ENCODE measurements at places on chromosomes 4 and X.

GRCh38 chr4:151165205-151166000 lies 66.0 kb downstream of the RPS3A start:
- no peak for DNase-seq

DNA sequence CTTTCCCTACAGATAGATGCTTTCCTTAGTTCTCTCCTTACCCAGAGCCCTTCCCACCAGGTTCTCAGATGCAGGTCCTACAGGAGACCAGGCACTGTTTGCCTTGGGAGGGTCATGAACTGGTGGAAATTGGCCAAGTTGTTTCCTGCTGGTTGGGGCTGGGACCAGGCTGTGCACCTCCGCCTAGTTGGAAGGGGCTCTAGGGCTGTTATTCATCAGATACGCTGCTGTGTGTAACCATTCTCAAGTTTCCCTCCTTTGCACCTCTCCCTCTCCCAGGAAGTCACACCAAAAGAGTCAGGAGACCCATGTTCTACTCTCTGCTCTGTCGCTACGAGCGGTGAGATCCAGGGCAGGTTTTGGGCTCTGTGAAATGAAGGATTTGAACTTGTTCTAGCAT lies 11.9 kb upstream of the VSIG1 start:
- DNase-seq: no peak

GRCh38 chrX:153582896-153583295 lies 16.0 kb downstream of the CCNQ start:
- DNase-seq: peak; percentile 35

DNA sequence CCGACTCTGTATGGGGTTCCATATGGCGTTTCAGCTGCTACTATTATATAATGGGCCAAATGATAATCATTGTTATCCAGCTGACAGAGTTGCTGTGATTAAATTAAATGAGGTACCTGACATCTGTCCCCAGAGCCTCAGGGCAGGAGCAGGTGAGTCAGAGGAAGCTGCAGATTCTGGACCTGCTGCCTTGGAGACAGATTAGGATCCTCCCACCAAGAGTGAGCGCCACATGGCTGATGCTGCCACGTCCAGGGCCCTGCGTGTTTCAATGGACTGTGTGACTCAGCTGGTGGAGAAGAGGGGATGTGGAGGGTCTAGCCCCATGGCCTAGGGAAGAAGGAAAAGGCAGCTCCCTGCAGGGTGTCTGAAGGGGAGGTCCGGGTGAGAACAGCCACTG lies 28.3 kb upstream of the UXT start:
- DNase-seq: no peak

DNA sequence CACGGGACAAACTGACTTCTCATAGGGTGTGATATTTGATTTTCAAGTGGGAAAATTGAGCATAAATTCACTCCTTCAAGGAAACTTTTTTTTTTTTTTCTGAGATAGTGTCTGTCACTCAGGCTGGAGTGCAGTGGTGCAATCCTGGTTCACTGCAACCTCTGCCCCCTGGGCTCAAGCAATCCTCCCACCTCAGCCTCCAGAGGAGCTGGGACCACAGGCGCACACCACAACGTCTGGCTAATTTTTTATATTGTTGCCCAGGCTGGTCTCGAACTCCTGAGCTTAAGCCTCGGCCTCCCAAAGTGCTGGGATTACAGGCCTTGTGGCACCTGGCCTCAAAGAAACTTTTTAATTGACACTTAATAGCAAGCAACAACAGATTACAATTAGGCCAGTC lies 13.8 kb downstream of the CLDN34 start:
- DNase-seq: no peak

- DNase-seq: no peak
These were observed 5.6 kb upstream of the STPG2 start for GRCh38 chr4:98148856-98149255.

DNA sequence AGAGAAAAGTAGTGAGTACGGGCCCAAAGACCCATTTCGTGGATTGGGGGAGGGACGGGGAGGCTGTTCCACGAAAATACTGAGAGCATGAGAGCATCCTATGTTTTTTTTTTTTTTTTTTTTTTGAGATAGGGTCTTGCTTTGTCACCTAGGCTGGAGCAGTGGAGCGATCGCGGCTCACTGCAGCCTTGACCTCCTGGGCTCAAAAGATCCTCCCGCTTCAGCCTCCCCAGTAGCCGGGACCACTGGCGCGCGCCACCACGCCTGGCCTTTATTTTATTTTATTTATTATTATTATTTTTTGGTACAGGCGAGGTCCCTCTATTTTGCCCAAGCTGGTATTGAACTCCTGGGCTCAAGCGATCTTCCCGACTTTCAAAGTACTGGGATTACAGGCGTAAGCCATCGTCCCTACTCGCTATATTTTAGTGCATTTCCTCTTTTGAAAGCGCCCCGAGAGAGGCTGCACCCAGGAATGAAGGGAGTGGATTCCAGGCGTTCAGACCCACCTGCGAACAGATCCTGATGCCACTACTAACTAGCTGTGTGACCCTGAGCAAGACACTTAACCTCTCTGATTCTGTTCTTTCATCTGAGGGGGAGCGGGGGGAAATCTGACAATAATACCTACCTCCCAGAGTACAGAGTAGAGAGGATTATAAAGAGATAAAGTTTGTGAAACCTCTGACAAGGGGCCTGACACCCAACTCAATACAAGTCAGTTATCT lies 5.4 kb upstream of the MSX1 start:
- no peak for DNase-seq

GRCh38 chr4:7531640-7531994 lies 96.9 kb upstream of the PSAPL1 start:
- no peak for DNase-seq

GRCh38 chr4:68416591-68416990 lies 30.7 kb upstream of the TMPRSS11E start:
- DNase-seq: no peak

DNA sequence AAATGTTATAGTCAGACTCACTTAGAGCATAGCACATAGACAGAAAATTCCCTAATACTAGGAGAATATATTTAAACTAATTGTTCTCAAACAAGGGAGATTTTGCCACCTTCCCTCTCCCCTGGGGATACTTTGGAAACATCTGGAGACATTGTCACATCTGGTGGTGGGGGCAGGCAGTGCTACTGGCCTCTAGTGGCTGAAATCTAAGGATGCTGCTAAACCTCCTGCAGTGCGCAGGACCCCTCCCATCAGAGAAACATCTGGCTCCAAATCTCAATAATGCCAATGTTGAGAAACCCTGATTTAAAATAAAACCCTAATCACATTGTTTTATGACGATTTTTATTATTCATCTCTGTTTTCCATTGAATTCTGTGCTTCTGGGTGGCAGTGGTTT lies 244.9 kb downstream of the FRMPD4 start:
- DNase-seq: no peak

- DNase-seq: peak; percentile 59
These were observed 409.8 kb upstream of the GALNT7 start for GRCh38 chr4:172758586-172759340.

DNA sequence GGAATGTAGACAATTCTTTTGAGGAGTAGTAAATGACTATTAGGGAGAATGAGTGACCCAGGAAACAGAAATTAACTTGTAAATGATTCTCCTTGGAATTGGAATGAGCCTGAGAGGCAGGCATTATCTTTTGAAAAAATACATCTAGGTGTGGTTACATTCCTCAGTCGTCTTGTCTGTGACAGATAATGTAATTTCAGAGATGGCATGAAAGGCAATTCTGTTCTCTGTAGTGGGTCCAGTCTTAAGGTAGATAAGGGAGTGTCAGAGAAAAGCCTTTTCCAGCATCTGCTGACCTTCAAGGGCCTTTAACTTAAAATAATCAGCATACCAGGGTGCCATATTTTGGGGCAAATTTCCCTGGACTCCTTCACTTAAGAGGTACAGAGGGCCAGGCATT lies 35.1 kb downstream of the HERC6 start:
- DNase-seq: no peak

DNA sequence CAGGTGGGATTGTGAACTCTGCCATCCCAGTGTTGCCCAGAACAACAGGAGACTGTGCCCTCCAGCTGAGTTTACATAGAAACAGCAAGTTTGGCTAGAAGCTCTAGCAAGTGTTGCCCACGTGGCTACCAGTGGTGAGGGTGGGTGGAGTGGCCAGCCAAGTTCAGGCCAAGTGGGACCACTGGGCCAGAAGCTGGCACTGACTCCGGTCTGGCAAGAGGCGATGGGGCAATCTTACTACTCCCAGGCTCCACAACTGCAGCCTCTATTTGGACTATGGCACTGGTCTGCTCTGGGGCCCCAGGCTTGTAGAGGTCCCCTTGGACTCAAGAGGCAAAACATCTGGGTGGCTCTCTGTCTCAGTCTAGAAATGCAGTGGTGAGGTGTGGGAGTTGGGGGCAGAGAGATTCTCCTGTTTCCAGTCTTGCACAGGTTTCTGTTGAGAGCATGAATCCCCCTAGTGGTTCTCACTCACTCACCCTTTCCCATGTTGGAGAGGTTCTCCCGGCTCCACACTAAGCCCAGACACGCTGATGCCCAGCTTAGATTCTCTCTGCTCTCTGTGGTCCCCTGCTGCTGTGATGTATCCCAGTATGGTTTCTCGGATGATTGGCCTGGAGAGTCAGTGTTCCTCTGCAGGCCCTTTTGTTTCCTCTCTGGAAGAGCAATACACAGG lies 615.3 kb downstream of the PDHA2 start:
- no peak for DNase-seq

DNA sequence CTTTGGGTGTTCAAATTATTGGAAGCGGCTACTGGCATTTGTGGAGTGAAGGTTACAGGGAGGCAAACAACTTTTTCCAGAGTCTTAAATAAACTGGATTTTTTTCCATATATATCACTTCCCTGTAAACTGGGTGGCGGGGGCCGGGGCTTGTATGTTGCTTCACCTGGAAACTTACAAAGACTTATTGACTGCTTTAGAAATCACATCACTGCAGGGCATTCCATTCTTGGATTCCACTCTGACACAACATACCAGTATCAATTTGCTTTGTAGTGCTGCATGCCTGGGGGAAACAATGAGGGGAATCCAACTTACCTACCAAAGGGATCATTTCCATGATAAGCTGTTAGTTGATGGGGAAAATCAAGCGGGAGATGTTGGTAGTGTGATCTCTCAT lies 21.7 kb upstream of the FAM156A start:
- DNase-seq: peak; percentile 27

GRCh38 chr4:168273838-168274237 lies 44.7 kb downstream of the DDX60 start:
- no peak for DNase-seq

DNA sequence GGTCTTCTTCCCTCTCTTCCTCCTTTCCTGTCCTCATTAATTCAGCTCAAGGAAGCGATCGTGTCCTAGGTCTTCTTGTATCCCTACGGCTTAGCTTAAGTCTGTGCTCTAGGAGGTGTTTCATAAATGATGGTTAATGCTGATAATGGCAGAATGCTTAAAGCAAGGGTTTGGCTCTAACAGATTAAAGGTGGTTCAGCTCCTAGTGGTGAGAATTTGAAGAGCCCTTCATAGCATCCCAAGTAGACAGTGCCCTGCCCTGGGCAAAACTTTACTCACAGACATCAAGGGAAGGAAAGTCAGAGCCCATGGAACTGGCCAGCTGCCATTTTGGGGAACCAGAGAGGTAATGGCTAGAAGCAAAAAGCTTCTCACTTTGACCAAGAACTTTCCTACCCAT lies 47.0 kb upstream of the PGRMC1 start:
- no peak for DNase-seq

- no peak for DNase-seq
These were observed 1.7 kb downstream of the PDLIM5 start for GRCh38 chr4:94453391-94453963.

GRCh38 chr4:13483136-13483767 lies 888 bp downstream of the RAB28 start:
- peak; percentile 4 for DNase-seq

- peak; percentile 1 for DNase-seq
These were observed 35.1 kb upstream of the NPY2R start for GRCh38 chr4:155173371-155173770.

- no peak for DNase-seq
These were observed 4.8 kb downstream of the CAPN6 start for GRCh38 chrX:111265486-111265885.

GRCh38 chrX:98956014-98956413 lies 1454.1 kb downstream of the PCDH19 start:
- no peak for DNase-seq

DNA sequence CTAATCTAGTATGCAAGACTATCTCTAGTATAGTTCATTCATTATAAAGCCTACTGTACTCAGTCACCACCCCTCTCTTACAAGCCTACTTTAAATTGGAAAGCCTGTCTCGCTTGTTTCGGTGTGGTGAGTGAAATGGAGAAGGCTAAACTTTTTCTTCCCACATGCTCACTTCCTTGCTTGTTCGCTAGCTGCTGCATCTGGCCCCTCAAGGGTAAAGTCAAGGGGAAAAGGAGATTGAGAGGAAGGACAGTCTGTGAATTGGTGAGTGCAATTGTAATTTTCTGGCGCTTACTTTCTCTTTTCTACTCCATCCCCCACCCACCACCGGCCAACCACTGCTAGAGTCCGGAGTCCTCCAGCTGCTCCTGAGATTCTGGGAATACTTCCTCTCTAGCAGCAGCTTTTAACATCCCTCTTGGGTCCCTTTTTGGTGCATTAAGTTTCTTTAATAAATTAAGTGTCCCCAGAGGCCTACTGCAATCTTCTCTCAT lies 12.1 kb upstream of the ARAP2 start:
- DNase-seq: no peak

- no peak for DNase-seq
These were observed 33.4 kb downstream of the ARHGEF6 start for GRCh38 chrX:136747003-136747986.

- DNase-seq: no peak
These were observed 490.2 kb downstream of the TLL1 start for GRCh38 chr4:166363198-166363597.

GRCh38 chr4:122229857-122230256 lies 77.7 kb downstream of the BLTP1 start:
- no peak for DNase-seq

All from fibroblast of skin of abdomen (primary cell).